Stimulated activated CD8-positive, alpha-beta memory T cell treated with anti-CD3 and anti-CD28 coated beads, Interleukin-4, amount 100 ng/mL, for 1 hour (primary cell): ENCODE measurements at places on chromosomes 2 and 18.

DNA sequence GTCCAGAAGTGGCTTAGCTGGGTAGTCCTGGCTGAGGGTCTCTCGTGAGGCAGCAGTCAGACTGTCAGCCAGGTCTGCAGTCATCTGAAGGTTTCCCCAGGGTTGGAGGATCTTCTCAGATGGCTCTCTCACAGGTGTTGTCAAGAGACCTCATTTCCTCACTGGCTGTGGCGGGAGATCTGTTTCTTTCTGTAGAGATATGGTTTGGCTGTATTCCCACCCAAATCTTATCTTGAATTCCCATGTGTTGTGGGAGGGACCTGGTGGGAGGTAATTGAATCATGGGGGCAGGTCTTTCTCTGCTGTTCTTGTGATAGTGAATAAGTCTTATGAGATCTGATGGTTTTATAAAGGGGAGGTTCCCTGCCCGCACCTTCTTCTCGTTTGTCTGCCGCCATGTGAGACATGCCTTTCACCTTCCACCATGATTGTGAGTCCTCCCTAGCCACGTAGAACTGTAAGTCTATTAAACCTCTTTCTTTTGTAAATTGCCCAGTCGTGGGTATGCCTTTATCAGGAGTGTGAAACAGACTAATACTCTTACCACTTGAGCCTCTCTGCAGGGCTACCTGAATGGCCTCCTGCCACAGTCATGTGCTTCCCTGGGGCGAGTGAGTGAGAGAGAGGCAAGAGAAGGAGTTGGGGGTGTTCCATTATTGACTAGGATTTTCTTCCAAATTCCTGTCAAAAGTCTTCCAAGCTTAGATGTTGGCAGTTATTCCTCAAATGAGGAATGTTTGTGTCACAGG lies 23.6 kb downstream of the MALT1 start:
- no peak for DNase-seq

GRCh38 chr2:144941743-144942488 lies 422.0 kb upstream of the ZEB2 start:
- DNase-seq: no peak

DNA sequence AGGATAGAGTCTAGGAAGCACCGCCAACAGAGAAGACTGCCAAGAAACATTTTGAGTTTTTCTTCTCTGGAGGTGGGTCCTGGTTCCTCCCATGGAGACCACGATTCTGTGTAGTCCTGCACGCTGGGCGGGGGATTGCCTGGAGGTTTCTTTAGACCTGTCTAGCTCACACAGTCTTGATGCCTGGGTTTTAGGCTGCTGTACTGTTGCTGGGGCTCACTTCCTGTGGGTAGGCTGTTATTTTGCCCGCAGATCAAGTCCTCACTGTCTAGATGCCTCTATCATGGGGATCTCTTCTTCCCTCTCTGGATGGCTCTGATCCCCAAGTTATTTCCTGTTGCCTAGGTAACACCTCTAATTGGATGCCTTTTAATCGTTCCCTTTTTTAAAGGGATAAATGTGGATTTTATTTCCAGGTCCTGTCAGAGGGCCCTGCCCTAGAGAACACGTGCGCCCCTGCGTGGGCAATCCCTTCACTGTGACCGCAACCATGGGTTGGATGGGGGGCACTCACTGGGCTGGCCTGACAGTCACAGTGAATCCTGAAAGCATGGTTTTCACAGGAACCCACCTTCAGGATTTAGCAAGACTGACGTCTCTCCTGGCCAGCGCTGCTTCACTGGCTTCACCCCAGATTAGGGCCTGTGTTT lies 115.7 kb downstream of the MSH2 start:
- DNase-seq: no peak

- no peak for DNase-seq
Measured at GRCh38 chr18:23761941-23762340, 72.7 kb downstream of the LAMA3 start.

DNA sequence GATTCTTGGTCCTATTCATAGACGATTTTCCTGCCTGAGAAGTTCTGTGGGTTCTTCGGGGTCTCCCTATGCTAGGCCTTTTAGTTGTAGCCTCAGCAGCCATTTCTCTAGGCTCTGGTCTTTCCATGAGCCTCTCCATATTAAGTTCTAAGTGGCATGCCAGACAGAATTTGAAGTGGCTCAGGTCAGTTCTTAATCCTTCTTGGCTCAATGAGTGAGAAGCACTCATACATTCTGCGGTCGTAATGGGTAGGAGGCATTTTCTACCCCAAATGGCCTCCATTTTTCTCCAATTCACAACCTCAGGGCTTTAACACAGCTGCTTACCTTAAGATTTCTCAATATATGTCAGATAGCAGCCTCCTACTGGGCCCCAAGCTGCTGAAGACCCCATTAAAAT lies 405.3 kb upstream of the GALNT5 start:
- no peak for DNase-seq

DNA sequence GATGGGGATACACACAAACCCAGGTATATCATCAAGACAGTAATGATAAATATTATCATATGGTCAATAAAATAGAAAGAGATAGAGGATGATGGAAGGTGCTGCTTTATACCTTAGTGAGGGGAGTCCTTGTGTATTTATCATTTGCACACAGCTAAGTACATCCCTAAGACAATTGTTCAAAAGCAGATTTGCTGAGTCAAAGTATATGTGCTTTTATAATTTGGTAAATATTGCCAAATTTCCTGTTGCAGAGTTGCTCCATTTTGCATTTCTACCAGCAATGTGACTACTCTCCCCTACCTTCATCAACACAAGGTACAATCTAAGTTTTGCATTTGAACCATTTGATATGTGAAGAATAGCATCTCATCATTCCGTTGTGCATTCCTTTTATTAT lies 22.6 kb upstream of the PLEK start:
- no peak for DNase-seq

GRCh38 chr2:205885492-205886099 lies 200.4 kb downstream of the INO80D start:
- DNase-seq: peak; percentile 8

DNA sequence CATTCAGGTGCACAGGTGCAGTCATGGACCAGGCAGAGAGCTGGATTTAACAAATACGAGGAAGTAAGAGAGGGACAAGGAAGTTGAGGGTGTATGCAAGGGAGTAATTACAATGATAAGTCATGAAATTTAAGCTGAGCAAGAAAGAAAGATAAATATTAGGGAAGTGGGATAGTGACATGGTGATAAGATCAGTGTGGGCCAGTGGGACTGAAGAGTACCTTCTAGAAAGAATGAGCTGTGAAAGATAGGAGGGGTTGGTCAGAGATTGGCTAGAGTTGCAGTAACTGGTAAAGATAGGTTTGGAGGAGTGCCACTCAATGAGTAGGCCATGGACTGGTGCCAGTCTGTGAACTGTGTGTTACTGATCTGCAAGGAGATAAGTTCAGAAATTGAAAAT lies 200.8 kb upstream of the SIX3 start:
- DNase-seq: no peak

DNA sequence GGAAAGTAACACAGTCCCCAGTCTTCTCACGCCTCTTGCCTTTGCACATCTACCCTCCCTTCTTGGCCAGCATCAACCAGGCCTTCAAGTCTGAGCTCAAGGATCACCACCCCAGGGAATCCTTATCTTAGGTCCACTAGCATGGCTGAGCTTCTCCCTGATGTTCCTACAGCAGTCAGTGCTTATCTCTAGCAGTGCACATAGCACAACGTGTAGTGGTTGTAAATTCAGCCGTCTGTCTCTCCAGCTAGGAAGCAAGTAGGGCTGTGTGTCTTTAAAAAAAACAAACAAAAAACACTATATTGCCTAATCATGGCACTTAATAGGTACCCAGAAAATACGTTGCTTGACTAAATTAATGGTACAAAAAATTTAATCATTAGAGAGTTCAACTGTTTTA lies 29.2 kb downstream of the KCNG3 start:
- no peak for DNase-seq

DNA sequence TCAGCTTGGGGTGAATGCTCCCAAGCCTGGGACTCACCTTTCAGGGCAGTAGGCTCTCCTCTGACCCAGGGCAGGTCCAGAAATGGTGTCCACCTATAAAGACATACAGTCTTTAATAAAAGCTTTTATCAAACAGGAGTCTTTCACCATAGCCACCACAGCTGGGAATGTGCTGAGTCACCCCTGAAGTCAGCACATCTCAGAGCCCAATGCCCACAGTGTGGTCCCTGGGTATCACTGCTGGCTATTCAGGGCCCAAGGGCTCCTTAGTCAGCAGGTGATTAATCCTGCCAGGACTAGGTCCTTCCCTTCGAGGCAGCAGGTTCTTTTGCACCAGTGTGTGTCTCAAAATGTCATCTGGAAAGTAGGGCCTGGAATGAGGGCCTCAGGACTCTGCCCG lies 181.9 kb downstream of the MEMO1 start:
- no peak for DNase-seq

GRCh38 chr2:68482296-68482820 lies 15.0 kb downstream of the APLF start:
- no peak for DNase-seq
